ENCODE measurements at places on chromosomes 3 and 15. TPM values are rescaled to one million over a fixed set of nuclear protein-coding genes. Genes with fewer than 3 reads are reported as not detected.

CP gene
- total RNA-seq = 0.28 TPM

MAP1A gene
- 0.63 TPM for total RNA-seq

ENTPD3 gene
- total RNA-seq = not detected

NANOGP8 gene
- not detected for total RNA-seq

C3orf18 gene
- 2.2 TPM for total RNA-seq

ACKR4 gene
- total RNA-seq = 0.18 TPM

P3H2 gene
- total RNA-seq = 5.0 TPM

LRTM1 gene
- not detected for total RNA-seq

SLC9C1 gene
- total RNA-seq = 0.09 TPM

LTF gene
- 0.09 TPM for total RNA-seq

CD80 gene
- total RNA-seq = not detected

BSN gene
- total RNA-seq = under 0.01 TPM

NLGN1 gene
- 32.2 TPM for total RNA-seq

ANKUB1 gene
- total RNA-seq = not detected

GOLGA6L7 gene
- total RNA-seq = not detected

LYSMD2 gene
- 7.3 TPM for total RNA-seq

MAGI1 gene
- 44.2 TPM for total RNA-seq

PLA2G4E gene
- total RNA-seq = not detected

CHRNB4 gene
- total RNA-seq = not detected

PATL2 gene
- 0.09 TPM for total RNA-seq

GMNC gene
- under 0.01 TPM for total RNA-seq

GCSAM gene
- total RNA-seq = not detected

ARHGEF26 gene
- total RNA-seq = 0.54 TPM

SMCO1 gene
- not detected for total RNA-seq

KBTBD8 gene
- 3.5 TPM for total RNA-seq

LMCD1 gene
- total RNA-seq = 11.0 TPM

LNP1 gene
- total RNA-seq = 0.94 TPM

AP2M1 gene
- 505 TPM for total RNA-seq

FGD5 gene
- total RNA-seq = 82.4 TPM

GOLGA6B gene
- total RNA-seq = not detected

PLIN1 gene
- 0.09 TPM for total RNA-seq

PPP1R14D gene
- not detected for total RNA-seq

RUVBL1 gene
- total RNA-seq = 94.6 TPM

CCR9 gene
- not detected for total RNA-seq

TEX9 gene
- 1.6 TPM for total RNA-seq

SENP8 gene
- total RNA-seq = 1.1 TPM

GLDN gene
- 0.09 TPM for total RNA-seq

TRIM59 gene
- 20.3 TPM for total RNA-seq

UBAP1L gene
- total RNA-seq = 0.90 TPM

CSTA gene
- 0.66 TPM for total RNA-seq

IQCF5 gene
- not detected for total RNA-seq

ONECUT1 gene
- total RNA-seq = not detected

RARB gene
- 51.6 TPM for total RNA-seq

MKRN2 gene
- 31.2 TPM for total RNA-seq

ITGB5 gene
- 281 TPM for total RNA-seq

LOXL1 gene
- 20.2 TPM for total RNA-seq

All from endothelial cell of coronary artery (primary cell).